ENCODE measurements at places on chromosomes 7 and 10.

GRCh38 chr10:112375721-112376395, 1.9 kb downstream of the ACSL5 start:
- DNase-seq = no peak

GRCh38 chr10:78899996-78900714, 168.6 kb upstream of the ZMIZ1 start:
- no peak for DNase-seq

GRCh38 chr10:77317221-77317620, 320.4 kb downstream of the KCNMA1 start:
- DNase-seq = no peak

DNA sequence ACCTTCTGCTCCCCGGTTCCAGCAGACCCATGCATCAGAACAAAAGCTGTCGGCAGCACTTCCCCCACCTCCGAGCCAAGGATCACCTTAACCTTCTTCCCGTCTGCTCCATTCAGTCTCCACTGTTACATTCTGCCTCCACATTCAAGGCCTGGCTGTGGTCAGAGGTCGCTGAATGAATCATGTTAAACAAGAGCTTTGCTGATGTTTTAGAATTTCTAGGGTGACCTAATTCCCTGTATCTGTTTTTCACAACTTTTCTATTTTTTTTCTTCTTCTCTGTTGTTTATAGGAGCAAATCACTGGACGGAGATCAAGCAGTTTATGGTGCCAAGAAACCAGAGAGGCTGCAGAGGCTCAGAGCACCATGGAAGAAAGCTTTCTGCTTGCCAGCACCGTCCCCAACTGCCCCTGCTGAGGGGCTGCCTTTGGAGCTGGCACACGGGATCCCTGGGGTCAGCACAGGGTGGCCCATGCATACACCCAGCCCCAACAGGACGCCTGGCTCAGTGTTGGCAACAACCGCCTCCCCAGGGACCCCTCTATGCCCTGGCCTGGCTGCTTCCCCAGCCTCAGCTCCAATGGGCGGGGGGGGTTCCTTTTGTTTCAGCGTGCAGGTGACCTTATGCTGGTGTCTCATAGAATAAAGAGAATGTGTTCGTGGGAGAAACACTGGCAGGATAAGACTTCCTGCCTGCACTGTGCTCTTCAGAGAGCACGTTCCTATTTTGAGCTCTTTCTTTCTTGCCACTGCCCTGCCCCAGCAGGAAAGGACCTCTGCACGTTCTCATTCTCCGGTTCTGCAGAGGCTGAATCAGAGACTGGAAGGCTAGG, 182.7 kb upstream of the LYZL2 start:
- no peak for DNase-seq

DNA sequence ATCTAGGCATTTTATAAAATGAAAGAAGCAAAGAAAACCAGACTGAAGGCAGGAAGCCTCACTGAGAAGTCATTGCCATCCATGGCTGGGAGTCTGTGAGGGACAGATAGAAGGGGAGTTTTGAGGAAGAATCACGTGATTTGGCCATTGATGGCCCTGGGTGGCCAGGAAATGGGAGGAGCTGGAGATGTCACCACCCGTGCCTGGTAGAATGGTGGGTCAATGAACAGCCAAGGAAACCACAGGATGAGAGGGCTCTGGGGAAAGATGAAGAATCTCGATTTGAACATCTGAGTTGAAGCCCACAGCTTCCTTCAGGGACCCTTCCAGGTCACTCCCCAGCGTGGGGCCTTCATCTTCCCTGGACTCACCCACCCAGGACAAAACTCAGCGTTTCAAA, 103.3 kb upstream of the CHST15 start:
- DNase-seq = no peak

GRCh38 chr10:69088801-69089501, 1.0 kb downstream of the SRGN start:
- DNase-seq = no peak

DNA sequence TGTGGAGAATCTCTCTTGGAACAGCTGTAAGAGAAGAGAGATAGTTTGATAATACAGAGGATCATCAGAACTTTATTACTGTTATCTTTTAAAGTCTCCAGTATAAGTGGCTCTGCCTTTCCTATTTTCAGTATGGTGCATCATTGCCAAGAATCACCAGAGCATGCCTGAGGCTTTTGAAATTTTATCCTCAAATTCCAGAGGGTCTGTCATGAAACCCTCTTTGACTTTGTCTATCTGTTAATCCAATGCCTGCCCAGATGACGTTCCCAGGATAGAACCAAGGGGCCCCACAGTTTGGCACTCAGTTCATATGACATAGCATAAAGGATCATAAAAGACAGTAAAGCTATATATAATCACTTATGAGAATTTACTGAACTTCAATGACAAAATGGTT, 35.3 kb upstream of the SEMA3C start:
- DNase-seq = no peak

GRCh38 chr7:98998821-98999725, 120.7 kb downstream of the TRRAP start:
- no peak for DNase-seq

DNA sequence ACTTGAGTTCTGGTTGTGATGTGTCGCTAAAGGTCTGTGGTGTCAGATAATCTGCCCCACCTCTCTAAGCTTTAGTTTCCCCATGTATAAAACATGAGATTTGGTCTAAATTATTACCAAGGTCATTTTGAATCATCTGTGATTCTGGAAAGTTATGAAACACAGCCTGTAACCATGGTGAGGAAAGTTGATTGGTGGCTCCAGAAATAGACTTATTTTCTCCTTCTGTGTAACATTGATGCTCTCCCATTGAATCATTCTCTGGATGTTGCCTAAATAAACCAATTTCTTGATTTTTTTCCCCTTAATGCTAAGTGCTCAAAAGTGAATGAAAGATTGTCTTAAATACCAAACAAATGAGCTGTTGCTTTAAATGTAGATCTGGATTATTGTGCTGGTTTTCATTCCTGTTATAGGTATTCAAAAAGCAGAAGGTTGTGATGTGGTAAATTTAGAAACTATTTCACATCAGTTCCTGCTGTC, 30.0 kb upstream of the PCGF5 start:
- DNase-seq = no peak

DNA sequence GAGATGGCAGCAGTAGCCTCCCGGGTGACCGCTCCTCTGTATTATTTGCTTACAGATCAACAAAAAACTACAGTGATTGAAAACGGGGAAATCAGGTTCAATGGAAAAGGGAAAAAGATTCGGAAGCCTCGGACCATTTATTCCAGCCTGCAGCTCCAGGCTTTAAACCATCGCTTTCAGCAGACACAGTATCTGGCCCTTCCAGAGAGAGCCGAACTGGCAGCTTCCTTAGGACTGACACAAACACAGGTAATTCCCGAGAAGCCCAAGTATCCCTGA, 2.2 kb downstream of the DLX6 start:
- DNase-seq = no peak

GRCh38 chr7:129417073-129417472, 17.2 kb upstream of the STRIP2 start:
- DNase-seq = no peak

GRCh38 chr7:139942636-139943035, 113.6 kb downstream of the TBXAS1 start:
- no peak for DNase-seq

GRCh38 chr7:12110425-12110824, 100.7 kb upstream of the TMEM106B start:
- DNase-seq = no peak

- DNase-seq = peak; percentile 69
Measured at GRCh38 chr7:143362131-143363015, at the start of gene FAM131B. Gene FAM131B, minus strand, starts transcription at chr7:143362713. Its CDS starts 110 bp downstream, at chr7:143362603.
